Osteoblast (primary cell): ENCODE measurements at places on chromosomes 12 and 14. TPM values are rescaled to one million over a fixed set of nuclear protein-coding genes. Genes with fewer than 3 reads are reported as not detected.

DNA sequence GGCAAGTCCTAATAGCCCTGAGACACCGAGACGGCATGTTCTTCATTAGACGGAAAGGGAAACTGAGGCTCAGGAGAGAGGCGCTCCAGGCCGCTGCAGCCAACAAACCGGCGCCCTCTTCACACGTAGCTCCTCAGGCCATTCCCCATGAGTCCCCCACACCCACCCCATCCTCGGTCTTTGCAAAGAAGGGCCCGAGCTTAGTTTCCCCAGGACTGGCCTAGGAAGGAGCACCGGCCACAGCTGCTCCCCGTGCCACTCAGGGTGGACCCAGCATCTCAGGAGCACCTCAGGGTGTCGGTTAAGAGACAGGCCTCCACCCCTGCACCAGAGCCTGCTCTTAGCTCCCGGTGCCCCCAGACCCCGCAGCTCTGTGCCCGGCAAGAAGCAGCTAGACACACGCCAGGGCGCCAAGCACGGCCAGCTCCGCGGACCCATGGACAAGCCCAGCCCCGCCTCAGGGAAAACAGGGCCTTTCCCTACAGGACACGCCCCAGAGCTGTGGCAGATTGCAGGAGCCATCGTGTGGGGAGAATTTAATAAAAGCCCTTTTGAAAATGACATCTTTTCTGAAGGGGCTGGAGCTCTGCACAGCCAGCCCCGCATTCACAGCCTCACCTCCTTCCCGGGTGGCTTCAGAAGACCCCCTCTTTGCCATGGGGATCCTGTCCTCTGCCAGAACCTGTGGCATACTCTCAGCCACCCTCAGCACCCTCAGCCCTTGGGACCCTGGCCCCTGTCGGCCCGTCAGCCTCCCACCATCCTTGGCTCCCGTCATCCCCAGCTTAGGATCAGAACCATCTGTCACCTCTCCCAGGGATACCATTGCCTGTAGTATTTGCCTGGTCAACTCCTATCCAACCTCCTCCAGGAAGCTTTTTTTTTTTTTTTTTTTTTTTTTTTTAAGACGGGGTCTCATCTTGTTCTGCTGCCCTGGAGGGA is 59.7 kb downstream of the LGMN start:
- DNase-seq: no peak
- no peaks in the 10 kb centered on the region for H3K27me3 ChIP-seq
- peaks cover 11% of the 10 kb centered on the region for H3K4me1 ChIP-seq
- H3K36me3 ChIP-seq: peaks cover 3% of the 10 kb centered on the region

GRCh38 chr12:65511912-65512311 is 233.4 kb downstream of the MSRB3 start:
- DNase-seq: no peak
- H3K4me3 ChIP-seq: no peak overlapping the region
- no peaks in the 10 kb centered on the region for H3K27me3 ChIP-seq
- no peaks in the 10 kb centered on the region for H3K36me3 ChIP-seq
- no peaks in the 10 kb centered on the region for H3K4me1 ChIP-seq

- H3K4me3 ChIP-seq: no peak overlapping the region
- no peaks in the 10 kb centered on the region for H3K27me3 ChIP-seq
- H3K27ac ChIP-seq: no peak overlapping the region
- H3K4me1 ChIP-seq: no peaks in the 10 kb centered on the region
Measured at GRCh38 chr12:66838366-66838765, 159.5 kb upstream of the GRIP1 start.

EFS gene
- 9.8 and 14.1 TPM in 2 replicates for total RNA-seq

KRT78 gene
- total RNA-seq: not detected in 2 replicates

- no peak for DNase-seq
- H3K36me3 ChIP-seq: no peaks in the 10 kb centered on the region
- H3K4me1 ChIP-seq: no peaks in the 10 kb centered on the region
- H3K27me3 ChIP-seq: no peaks in the 10 kb centered on the region
Measured at GRCh38 chr14:106605548-106606448, 1079.4 kb downstream of the TMEM121 start.

DNA sequence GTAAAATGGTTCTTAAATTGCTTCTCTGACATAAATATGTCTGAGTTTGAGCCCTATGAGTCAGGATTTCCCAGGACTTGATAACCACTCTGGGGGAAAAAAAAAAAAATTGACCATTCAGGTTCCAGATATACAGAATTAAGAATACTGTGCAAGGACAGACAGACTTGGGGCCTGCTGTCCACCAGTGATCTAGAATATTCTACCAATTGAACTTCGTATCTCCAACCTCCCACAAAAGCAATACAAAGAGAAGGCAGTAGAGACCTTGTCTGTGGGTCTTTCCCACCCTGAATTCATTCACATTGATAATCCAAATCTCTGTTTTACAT is 4.1 kb downstream of the SINHCAF start:
- no peak for DNase-seq
- peaks cover 22% of the 10 kb centered on the region for H3K4me1 ChIP-seq
- no peak overlapping the region for H3K27ac ChIP-seq
- H3K27me3 ChIP-seq: peaks cover 2% of the 10 kb centered on the region
- H3K36me3 ChIP-seq: no peaks in the 10 kb centered on the region

RNF212B gene
- total RNA-seq: not detected in 2 replicates
